ENCODE measurements at places on chromosomes 11 and 22.

DNA sequence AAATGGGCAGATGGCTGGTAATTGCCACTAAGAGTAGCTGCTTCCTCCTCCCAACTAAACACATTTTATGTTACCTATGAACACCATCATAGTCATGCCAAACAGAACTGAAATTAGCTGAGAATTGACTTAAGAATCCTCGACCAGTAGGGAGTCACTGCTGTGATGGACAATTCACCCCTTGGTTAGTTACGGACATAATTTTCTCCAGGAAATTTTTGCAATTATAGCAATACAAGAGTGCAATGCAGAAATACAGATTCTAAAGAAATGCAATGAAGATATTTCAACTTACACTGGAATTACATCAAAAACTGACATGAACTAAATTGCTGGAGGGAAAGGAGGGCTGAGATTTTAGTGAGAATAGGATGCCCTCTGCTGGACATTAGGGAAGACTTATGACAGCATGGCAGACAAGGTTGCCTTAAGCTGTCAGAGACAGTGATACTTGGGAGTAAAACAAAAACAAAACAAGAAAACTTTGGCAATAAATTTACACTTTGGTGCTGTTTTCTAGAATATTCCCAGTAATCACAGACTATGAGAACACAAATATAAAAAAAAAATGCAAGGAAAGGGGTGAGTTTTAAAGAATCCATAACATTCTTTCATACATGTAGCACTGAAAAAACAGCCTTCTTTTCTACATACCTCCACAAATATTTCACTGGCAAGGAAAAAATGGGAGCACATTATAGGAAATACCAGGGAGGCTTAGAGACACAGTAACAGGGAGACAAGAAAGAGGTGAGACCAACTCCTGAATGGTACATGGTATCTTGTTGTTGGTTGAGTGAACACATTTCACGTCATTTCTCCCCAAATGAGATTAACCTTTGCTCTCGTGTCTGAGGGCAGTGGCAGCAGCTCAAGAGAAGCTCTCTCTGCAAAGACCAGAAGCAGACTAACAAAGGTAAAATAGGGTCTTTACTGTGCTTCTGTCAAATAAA, 11.2 kb upstream of the PPP2R1B start:
- no peak for DNase-seq

DNA sequence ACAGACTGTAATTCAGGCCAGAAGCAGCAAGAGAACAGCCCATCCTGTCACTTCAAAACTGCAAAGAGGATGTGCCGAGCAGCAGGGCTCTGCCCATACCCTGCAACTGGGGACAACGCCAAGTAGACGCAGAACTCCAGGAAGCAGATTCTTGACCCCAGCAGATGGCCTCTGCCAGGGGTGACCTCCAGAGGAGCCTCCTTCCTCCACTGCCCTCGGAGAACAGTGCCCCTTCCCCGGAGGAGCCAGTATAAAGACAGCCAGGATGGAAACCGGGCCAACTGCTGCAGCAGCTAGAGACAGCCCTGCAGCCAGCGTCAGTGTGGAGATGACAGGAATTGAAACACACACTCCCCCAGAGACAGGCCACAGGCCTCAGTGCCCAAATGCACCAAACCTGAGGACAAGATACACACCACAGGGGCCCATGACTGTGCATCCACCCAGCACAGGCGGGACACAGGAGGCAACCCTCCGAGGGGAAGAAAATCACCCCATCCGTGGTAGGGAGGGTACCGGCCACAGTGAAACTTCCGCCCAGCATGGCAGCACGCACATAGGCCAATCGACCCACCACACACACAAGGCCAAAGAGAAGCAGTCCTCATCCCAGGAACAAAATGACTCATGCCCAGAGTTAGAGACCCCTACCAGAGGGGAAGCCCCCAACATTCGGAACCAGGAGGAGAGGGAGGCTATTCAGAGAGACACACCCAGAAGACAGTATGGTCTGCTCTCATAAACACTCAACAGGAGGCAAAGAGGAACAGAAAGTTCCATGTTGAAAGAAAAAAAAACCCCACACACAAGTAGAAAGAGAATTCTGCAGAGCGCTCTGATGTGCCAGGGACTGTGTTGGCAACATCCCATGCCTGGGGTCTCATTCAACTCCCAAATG, 5.6 kb downstream of the AHNAK start:
- DNase-seq: peak; percentile 44

GRCh38 chr11:18501629-18502028, 25.1 kb downstream of the TSG101 start:
- DNase-seq: no peak

GRCh38 chr11:132205006-132205405, 834.6 kb downstream of the NTM start:
- DNase-seq: no peak

DNA sequence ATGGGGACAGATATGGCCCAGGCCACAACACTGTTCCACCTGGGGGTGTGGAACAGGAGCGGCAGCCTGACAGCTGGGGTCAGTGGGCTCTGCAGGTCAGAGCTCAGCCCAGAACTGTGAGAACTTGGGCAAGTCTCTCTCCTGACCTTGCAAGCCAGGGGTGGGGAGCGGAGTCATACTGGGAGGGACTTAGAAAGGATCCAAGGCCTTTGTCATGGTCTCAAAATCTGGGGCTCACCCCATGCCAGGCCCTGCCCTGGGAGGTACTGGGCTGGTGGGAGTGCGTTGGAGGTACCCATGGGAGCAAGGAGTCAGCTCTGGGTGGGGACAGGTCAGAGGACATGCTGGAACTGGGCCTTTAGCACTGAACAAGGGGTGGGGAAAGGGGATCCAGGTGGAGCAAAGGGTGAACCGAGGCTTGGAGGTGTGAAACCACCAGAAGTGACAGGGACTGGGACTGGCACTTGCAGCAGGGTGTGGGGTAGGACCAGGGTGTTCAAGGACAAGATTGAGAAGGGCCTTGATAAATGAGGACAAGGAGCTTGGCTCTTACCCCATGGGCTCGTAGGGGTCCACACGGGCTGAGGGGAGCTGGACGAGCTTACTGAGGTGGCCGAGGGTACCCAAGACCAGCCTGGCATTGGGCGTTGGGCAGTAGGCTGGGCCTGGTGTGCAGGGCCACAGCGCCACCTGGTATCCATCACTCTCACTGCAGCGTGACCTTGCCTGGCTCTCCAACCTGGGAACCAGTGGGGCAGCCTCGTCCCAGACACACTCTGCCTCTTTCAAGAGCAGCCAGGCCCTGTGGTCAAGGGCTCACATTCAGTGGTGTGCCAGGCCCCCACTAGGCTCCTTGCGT, 7.4 kb upstream of the PMM1 start:
- peak; percentile 82 for DNase-seq

DNA sequence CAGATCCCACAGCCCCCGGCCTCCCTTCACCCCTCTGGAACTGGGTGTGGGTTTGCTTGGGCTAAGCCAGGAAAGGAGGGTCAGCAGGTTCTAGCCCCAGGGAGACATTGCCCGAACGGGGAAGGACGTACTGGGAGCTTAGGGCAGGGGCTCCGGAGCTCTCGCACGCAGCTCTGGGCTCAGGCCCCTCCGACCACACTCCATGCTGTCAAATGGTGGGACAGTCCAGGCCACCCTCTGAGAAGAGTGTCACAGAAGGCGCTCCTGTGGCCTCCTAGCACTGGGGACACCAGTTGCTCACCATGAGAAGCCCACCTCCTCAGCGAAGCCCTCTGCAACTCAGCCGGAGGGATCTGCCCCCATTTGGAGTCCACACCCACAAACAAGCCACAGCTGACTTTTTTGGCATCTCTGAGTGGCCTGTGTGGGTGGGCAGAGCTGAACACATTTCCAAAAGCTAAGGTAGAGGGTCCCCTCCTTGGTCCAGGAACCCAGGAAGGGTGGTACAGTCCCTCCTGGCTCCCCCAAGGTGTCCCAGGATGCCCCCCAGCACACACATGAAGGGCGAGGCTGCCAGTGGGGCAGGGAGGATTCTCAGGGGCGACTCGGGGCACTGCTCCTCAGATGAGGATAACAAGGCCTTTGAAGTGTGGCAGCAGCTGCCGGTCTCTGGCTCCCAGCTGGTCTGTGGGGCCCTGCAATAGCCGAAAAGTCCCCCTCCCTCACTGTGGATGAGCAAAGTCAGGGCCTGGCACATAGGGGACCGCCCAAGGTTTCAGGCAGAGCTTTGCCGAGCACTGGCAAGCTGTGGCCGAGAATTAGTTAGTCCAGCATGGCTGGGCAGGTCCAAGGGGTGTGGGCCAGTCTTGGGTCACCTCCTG, 13.0 kb upstream of the TEF start:
- DNase-seq: peak; percentile 46

DNA sequence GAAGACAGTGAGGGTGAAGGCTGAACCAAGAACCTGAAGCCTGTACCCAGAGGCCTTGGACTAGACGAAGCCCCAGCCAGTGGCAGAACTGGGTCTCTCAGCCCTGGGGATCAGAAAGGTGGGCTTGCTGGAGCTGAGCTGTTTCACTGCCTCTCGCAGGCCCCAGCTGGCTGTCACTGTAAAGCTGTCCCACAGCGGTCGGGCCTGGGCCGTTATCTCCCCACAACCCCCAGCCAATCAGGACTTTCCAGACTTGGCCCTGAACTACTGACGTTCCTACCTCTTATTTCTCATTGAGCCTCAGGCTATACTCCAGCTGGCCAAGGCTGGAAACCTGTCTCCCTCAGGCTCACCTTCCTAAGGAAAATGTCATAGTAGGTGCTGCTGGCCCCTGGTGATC, 4.1 kb downstream of the PPP1CA start:
- DNase-seq: no peak

DNA sequence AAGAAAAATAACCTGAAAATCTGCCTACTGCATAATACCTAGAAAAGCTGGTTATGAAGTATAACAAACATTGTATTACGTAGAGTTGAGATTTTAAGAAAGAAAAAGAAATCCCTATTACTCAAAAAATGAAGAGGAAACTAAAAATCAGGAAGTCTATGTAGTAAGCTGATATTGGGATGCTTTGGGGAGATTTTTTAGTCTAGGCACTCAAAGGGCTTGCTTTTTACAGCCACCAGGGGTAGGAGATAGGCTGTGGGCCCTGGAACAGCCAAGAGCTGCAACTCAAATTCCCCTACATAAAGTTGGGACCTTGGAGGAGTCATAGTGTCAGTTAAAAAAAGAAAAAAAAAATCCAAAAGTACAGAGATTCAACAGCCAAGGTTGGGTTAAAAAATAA, 90.4 kb downstream of the RELT start:
- DNase-seq: no peak

DNA sequence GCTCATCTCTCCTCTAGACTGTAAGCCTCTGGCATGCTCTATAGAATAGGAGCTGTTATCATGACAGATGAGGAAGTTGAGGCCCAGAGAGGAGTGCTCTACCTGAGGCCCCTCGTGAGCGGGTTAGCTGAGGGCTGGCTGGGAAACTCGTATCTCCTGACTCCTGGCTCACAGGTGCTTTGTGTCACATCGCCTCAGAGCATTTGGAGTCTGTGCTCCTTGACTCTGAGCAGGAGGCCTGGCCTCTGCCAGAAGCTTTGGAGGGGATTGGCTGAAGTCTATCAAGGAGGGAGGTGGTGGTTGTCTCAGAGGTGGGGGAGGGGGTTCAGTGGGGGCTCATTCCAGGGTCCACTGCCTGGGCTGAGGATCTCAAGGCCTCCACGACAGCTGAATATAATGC, 7.4 kb downstream of the KCNC1 start:
- no peak for DNase-seq

- no peak for DNase-seq
These were observed 11.2 kb upstream of the SREBF2 start for GRCh38 chr22:41821471-41822316.

- DNase-seq: no peak
These were observed 19.1 kb downstream of the ARHGEF17 start for GRCh38 chr11:73326929-73327811.

- DNase-seq: no peak
These were observed 30.1 kb downstream of the SESN3 start for GRCh38 chr11:95200781-95201457.

DNA sequence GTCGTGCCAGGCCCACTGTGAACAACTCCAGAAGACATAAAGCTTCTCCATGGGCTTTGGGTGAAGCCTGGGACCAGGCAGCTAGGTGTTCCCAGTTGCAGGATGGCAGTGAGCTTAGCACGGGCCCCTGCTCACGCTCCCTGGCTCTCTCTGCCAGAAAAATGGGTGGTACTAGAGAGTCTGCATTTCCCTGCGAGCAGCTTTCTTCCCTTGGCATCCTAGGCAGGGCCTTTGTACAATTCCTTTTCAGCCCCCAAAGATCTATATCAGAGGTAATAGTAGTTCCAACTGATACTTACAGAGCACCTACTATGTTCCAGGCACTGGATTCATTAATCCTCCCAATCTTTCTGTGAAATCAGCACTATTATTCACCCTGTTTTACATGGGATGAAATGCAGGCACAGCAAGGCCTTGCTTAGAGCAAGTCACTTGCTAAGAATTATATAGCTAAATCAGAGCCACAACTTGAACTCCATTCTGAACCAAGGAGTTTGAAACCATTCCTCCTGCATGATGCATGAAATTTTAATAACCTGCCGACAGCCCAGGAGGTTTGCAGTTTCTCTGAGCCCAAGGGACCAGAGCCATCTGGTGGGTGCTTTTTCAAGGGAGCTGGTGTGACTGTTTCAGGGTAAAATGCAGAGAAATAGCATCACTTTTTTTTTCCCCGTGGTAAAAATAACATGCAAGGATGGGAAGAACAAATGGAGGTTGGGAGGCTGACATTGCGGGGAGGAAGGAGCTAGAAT, 22.7 kb downstream of the NAV2 start:
- DNase-seq: no peak

DNA sequence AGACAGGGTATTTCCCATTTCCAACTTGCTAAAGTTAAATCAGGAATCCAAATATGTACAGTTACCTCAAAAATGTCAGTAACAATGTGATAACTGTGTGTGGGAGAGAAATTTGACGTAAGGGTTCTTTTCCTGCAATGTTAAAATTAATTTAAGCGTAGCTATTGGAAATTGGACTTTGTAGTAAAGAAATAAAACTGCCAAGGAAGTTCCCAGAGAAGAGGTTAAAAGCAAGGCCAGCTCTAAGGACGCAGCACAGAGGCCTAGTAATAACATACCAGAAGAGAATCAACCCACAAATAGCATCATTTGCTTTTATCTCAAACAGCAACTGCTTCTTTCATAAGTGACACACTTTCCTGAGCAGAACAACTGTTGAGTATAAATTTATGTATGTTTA, 36.8 kb upstream of the GRIA4 start:
- DNase-seq: no peak

- no peak for DNase-seq
These were observed 159.9 kb upstream of the NAV2 start for GRCh38 chr11:19552656-19553260.

DNA sequence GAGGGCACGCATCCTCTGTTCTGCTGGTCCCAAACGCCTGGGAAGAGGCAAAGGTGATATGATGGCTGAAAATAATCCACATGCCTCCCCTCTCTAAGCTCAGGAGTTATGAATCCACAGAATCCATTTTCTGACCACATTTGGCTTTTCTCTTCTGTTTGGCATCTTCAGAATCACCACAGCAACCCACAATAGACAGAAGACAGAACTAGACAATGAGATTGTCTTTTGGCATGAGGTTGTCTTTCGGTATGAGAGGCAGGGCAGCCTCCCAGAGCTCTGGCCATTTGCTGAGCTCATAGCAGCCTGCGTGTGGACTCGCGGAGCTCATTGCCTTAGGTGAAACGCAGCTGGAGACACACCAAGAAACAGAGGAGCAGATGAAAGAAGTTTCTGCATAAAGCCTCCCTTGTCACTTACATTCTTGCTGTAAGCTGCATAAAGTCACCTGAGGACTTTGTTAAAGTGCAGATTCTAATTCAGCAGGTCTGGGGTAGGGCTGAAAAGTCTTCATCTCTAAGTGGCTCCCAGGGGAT, 868.0 kb downstream of the NTM start:
- DNase-seq: no peak

GRCh38 chr11:82315093-82315492, 418.6 kb downstream of the FAM181B start:
- DNase-seq: peak; percentile 20
